Kidney epithelial cell (primary cell): ENCODE measurements at places on chromosomes 3 and 15.

GRCh38 chr3:150736316-150736719 lies 26.7 kb downstream of the SIAH2 start:
- DNase-seq = no peak

DNA sequence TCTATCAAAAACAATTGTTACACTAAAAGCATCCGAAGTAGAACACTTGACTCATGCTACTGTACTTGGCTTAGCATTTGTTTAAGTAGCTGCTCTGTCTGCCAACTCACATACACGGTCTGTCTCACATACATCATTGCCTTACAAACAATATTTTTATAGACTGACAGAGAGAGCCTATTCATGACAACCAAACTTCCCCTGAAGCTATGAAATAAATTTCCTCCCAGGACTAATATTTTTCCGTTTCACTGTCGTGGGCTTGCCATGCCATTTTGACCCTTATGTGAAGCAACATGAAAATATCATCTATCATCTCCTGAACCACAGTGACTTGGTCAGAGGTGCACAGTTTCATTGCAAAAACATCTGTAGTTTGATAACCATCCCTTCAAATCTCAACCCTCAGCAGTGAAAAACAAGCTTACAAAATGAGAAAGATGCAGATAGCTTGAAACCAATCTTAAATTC lies 66.5 kb upstream of the PYGO1 start:
- DNase-seq = no peak

- no peak for DNase-seq
Observed at GRCh38 chr15:50247819-50248655, 17.5 kb downstream of the HDC start.

GRCh38 chr3:130823241-130823884 lies 70.5 kb upstream of the ATP2C1 start:
- DNase-seq = no peak

DNA sequence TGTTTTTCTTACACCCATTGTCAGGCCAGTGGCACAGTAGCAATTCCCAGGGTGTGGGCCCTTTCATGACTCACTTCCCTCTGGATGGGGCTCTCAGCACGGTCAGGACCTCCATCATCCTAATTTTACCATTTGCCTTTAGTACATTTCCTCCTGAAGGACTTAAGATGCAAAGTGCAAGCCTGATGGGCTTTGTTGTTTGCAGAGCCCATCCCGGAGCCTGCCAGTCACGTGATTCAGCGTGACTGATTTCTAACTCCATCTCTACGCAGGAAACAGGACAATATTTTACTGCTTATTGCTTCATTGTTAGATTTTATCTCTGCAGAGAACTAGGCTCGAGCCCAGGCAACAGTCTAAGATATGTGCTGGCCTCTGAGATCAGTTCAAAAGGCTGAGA lies 223.7 kb downstream of the PDZRN3 start:
- DNase-seq = no peak

GRCh38 chr3:192122832-192123594 lies 604.3 kb downstream of the FGF12 start:
- no peak for DNase-seq
